ENCODE measurements at places on chromosomes 6 and 20. TPM values are rescaled to one million over a fixed set of nuclear protein-coding genes. Genes with fewer than 3 reads are reported as not detected.

Gene TTK
- total RNA-seq: 2.5 TPM

GRCh38 chr6:101516578-101516977, 123.1 kb downstream of the GRIK2 start:
- H3K27me3 ChIP-seq: no peaks in the 10 kb centered on the region
- no peak overlapping the region for H3K27ac ChIP-seq
- H3K4me1 ChIP-seq: no peaks in the 10 kb centered on the region
- no peak for DNase-seq
- H3K4me3 ChIP-seq: no peak overlapping the region

Gene ETV7
- 2.2 TPM for total RNA-seq

DNA sequence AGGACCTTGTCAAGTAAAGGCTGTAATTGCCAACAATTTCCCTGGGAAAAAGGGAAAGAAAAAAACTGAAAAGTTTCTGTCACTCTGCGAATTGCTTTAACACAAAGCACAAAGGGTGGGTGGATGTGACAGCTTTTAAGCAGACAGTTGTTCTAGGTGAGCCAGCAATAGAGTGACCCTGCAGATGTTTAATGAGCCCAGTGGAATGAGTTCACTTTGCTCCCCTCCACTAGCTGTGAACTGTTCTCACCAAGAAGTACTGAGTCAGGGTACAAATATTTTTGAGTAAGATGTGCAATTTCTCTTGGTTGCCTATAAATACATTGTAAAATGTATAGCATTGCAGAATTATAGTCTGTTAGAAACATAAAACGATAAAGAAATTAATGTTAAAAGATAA, 26.2 kb upstream of the LRRC1 start:
- H3K4me1 ChIP-seq: no peaks in the 10 kb centered on the region
- H3K27me3 ChIP-seq: no peaks in the 10 kb centered on the region
- H3K36me3 ChIP-seq: no peaks in the 10 kb centered on the region
- no peak for DNase-seq
- no peak overlapping the region for H3K27ac ChIP-seq

Gene HLA-DRB1
- 25.5 TPM for total RNA-seq

- no peaks in the 10 kb centered on the region for H3K27me3 ChIP-seq
- H3K27ac ChIP-seq: peak overlapping the region; percentile 58
- DNase-seq: no peak
- H3K4me1 ChIP-seq: peaks cover 33% of the 10 kb centered on the region
- H3K36me3 ChIP-seq: no peaks in the 10 kb centered on the region
Measured at GRCh38 chr20:59043698-59044097, 1.1 kb upstream of the PRELID3B start.

DNA sequence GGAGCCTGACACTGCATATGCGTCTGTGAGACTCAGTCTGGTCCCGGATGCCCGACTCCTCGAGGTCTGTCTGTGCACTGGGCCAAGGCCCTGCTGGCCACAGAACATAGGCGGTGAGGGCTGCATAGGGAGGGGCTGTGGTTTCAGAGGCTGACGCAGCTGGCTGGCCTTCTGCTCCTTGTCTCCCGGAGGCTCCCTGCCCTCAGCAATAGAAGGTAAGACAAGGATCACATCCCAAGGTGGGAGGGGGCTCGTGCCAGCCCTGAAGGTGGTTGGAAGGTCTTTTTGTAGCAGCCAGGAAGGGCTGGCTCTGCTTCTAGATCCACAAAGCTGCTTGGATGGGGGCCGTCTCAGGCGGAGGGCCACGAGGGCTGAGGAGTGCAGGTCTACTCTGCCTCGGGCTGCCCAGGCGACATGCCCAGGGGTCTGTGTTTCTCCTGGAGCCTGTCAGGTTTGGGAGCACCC, 239.8 kb upstream of the SULF2 start:
- H3K27me3 ChIP-seq: no peaks in the 10 kb centered on the region
- H3K27ac ChIP-seq: peak overlapping the region; percentile 81
- H3K36me3 ChIP-seq: no peaks in the 10 kb centered on the region
- H3K4me1 ChIP-seq: peaks cover 21% of the 10 kb centered on the region

Gene PTGIS
- 51.1 TPM for total RNA-seq

- H3K4me1 ChIP-seq: no peaks in the 10 kb centered on the region
- H3K27ac ChIP-seq: no peak overlapping the region
- no peaks in the 10 kb centered on the region for H3K27me3 ChIP-seq
- DNase-seq: no peak
Measured at GRCh38 chr6:116533233-116533957, 12.1 kb downstream of the TRAPPC3L start.

- no peaks in the 10 kb centered on the region for H3K27me3 ChIP-seq
- H3K4me1 ChIP-seq: peaks cover 53% of the 10 kb centered on the region
- H3K27ac ChIP-seq: peak overlapping the region; percentile 51
Measured at GRCh38 chr6:53300656-53301551, 47.8 kb downstream of the ELOVL5 start.

Gene LTB
- 5.4 TPM for total RNA-seq

Gene CD83
- total RNA-seq: 26.0 TPM

- H3K27me3 ChIP-seq: no peaks in the 10 kb centered on the region
- H3K4me3 ChIP-seq: no peak overlapping the region
- DNase-seq: no peak
- H3K36me3 ChIP-seq: no peaks in the 10 kb centered on the region
- H3K27ac ChIP-seq: peak overlapping the region; percentile 7
Measured at GRCh38 chr6:136113736-136114173, 136.4 kb downstream of the MTFR2 start.

DNA sequence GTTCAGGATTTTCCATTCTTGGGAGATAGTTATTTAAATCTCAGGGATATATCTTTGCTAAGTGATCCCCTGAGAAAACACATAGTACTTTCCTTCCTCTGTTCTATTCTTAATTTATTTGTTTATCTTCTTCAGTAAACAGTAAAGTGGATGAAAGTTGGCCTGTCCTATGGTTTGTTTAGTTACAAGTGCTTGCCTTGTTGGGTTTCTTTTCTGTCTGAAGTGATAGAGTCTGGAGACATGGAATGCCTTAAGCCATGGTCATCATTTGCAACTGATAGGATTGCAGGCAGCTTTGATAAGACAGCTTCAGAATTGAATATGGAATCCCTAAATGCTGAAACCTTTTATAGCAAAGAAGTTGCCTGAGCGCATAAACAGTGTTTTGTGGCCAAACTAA, 4.9 kb downstream of the ADGRG6 start:
- no peaks in the 10 kb centered on the region for H3K27me3 ChIP-seq
- H3K36me3 ChIP-seq: no peaks in the 10 kb centered on the region
- no peak for DNase-seq
- no peak overlapping the region for H3K27ac ChIP-seq
- no peaks in the 10 kb centered on the region for H3K4me1 ChIP-seq

Gene TRIM40
- total RNA-seq: not detected

Gene PRKN
- 4.9 TPM for total RNA-seq

DNA sequence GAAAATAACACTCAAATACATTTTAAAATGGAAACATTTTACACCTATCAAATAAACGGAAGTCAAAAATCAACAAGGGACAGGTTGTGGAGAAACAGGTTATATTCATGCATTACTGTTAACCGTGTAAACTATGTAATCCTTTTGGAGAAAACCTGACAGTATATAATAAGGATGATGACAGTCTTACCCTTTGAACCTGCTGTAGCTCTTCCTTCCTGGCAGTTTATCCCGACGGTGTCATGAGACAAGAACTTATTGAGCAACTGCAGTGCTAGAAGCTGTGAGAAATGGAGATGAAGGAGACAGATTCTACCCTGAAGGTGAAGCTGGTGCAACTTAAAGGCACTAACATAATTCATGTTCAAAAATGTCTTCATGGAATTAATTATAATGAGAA, 76.7 kb downstream of the PLEKHG1 start:
- H3K4me3 ChIP-seq: no peak overlapping the region
- no peaks in the 10 kb centered on the region for H3K27me3 ChIP-seq
- H3K27ac ChIP-seq: no peak overlapping the region
- no peaks in the 10 kb centered on the region for H3K36me3 ChIP-seq
- no peak for DNase-seq

DNA sequence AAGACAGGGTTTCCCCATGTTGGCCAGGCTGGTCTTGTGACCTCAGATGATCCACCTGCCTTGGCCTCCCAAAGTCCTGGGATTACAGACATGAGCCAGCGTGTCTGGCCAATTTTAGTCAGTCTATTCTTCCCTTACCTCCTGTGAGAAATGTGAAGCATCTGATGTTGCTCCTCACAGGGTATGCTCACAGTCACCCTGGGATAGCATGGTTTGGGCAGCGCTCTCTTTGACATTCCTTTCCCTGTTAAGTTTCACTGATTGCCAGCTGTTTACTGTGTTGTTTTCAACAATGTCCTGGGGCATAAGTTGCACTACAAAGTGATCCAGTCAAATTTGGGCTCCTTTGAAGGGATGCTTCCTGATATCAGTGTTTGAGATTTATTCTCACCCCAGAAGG, 13.1 kb downstream of the CDC5L start:
- peaks cover 38% of the 10 kb centered on the region for H3K36me3 ChIP-seq
- no peak overlapping the region for H3K27ac ChIP-seq
- no peak overlapping the region for H3K4me3 ChIP-seq
- H3K27me3 ChIP-seq: no peaks in the 10 kb centered on the region

DNA sequence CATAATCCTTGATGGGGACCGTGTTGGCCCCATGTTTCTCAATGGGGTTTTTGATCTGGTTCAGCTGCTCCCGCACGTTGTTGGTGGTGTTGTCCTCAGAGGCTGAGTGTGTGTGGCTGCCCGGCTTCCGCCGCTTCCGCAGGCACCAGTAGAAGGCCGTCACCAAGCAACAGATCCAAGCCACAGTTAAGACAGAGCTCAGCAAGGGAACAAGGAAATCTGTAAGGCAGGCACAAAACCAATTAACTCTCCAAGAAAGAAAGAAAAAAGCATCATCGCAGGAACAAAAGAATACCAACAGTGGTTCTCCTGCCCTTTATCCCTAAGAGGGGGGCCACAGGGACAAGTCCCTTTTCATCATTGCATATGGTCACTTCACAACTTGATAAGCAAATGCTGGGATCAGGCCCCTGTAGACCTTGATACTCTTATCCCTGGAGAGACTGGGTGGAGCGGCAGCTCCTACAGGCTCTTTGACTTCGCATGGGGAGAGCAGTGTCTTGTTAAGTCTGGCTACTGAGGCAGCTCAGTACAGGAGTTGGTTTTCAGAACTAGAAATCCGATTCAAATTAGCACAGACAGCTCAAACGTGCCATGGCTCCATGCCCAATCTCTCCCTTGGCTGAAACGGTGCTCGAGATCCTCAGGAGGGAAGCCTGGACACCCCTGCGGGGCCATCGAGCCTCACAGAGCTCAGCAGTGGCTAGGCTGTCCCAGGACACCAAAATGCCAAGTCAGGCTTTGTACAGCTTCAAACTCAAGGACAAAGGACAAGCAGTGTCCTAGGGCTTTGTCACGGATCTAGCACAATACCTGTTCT, 33.9 kb downstream of the JAG1 start:
- H3K4me3 ChIP-seq: no peak overlapping the region
- peaks cover 52% of the 10 kb centered on the region for H3K4me1 ChIP-seq
- H3K27ac ChIP-seq: peak overlapping the region; percentile 68
- H3K27me3 ChIP-seq: no peaks in the 10 kb centered on the region
- DNase-seq: no peak
- peaks cover 74% of the 10 kb centered on the region for H3K36me3 ChIP-seq

- H3K4me1 ChIP-seq: peaks cover 10% of the 10 kb centered on the region
- no peak for DNase-seq
- peak within 1 kb of the TSS; percentile 57 for H3K4me3 ChIP-seq
- H3K27me3 ChIP-seq: no peaks in the 10 kb centered on the region
- H3K36me3 ChIP-seq: no peaks in the 10 kb centered on the region
Measured at GRCh38 chr6:84033523-84034451, at the start of gene MRAP2. MRAP2 (plus strand) TSS chr6:84033772; CDS start chr6:84055319, 21,547 bp downstream.

Gene KIFC1
- 27.5 TPM for total RNA-seq

DNA sequence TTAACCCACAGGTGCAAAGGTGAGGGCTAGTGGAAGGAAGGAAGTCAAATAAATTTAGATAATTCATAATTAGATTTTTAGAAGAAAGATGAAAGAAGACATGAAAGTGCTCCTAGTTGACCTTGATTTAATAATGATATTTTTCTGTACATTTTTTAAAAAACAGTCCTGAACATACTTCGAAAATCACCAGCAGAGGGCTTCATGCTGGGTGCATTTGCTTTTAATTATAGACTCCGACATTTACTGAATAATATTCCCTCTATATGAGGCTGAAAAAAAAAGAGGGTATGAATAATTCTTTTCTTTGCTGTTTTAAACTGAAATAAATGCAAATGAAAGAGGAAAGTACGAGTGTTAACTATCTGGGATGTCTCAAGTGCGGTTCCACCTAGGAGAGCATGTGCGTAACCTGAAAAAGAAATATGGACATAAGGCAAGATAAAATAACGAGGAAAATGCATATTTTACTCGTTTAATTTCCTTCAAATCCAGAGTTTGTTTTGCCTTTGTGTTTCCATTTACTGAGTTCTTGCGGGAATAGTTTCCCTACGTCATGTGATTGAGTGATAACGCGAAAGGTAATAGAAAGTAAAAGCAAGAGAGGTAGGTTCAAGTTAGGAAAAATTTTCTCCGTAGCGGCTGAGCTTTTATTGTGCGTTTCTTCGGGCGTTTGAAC, 3.1 kb upstream of the TFAP2B start:
- H3K4me3 ChIP-seq: peak overlapping the region; percentile 27
- no peak overlapping the region for H3K27ac ChIP-seq
- H3K36me3 ChIP-seq: no peaks in the 10 kb centered on the region
- no peaks in the 10 kb centered on the region for H3K4me1 ChIP-seq
- H3K27me3 ChIP-seq: no peaks in the 10 kb centered on the region

GRCh38 chr6:154951345-154952200, 43.5 kb upstream of the TIAM2 start:
- DNase-seq: no peak
- no peaks in the 10 kb centered on the region for H3K36me3 ChIP-seq
- H3K4me3 ChIP-seq: no peak overlapping the region

- no peak overlapping the region for H3K4me3 ChIP-seq
- no peak overlapping the region for H3K27ac ChIP-seq
- no peaks in the 10 kb centered on the region for H3K36me3 ChIP-seq
- DNase-seq: no peak
Measured at GRCh38 chr20:32114305-32114960, 4.9 kb downstream of the TM9SF4 start.

Gene KCNB1
- total RNA-seq: 2.0 TPM

- DNase-seq: no peak
- no peaks in the 10 kb centered on the region for H3K27me3 ChIP-seq
- no peaks in the 10 kb centered on the region for H3K4me1 ChIP-seq
- no peak overlapping the region for H3K4me3 ChIP-seq
- H3K27ac ChIP-seq: no peak overlapping the region
- no peaks in the 10 kb centered on the region for H3K36me3 ChIP-seq
Measured at GRCh38 chr20:53668992-53669391, 75.4 kb upstream of the ZNF217 start.

Gene ZNF311
- total RNA-seq: 0.25 TPM

GRCh38 chr6:149289192-149289781, 28.2 kb upstream of the TAB2 start:
- H3K4me1 ChIP-seq: no peaks in the 10 kb centered on the region
- H3K4me3 ChIP-seq: no peak overlapping the region
- no peak overlapping the region for H3K27ac ChIP-seq
- no peak for DNase-seq

Gene SLC32A1
- not detected for total RNA-seq

Gene ALDH8A1
- not detected for total RNA-seq

DNA sequence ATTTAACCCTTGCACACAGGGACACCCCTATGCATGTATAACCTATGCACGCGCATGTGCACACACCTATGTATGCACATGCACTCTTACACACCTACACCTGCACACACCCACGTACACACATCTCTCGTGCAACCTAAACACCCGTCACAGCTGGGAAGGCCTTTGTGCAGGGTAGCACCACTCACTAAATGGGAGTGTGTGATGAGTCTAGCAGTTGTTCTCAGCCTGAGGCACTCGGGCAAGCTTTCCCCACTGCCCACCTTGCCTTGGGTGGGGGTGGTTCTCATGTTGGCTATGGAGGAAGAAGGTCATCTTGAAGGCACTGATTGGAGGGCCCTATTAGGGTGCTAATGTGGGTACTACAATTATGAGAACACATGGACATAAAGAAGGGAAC, 85.8 kb downstream of the DLL1 start:
- H3K4me1 ChIP-seq: peaks cover 10% of the 10 kb centered on the region
- H3K4me3 ChIP-seq: no peak overlapping the region
- H3K36me3 ChIP-seq: no peaks in the 10 kb centered on the region
- no peaks in the 10 kb centered on the region for H3K27me3 ChIP-seq
- no peak overlapping the region for H3K27ac ChIP-seq
